Smooth muscle cell of the pulmonary artery (primary cell): ENCODE measurements at places on chromosomes 7 and 10. TPM values are rescaled to one million over a fixed set of nuclear protein-coding genes. Genes with fewer than 3 reads are reported as not detected.

The KLF14 gene
- not detected in 2 replicates for total RNA-seq

The ZNF32 gene
- 19.4 and 24.8 TPM in 2 replicates for total RNA-seq

The PON3 gene
- total RNA-seq: 0.13 TPM in 1 of 2 replicates, not detected in the other

The PNLIPRP1 gene
- not detected in 2 replicates for total RNA-seq

The TCF7L2 gene
- 3.7 and 6.2 TPM in 2 replicates for total RNA-seq

The ELFN1 gene
- 0.07 TPM in 1 of 2 replicates, not detected in the other for total RNA-seq

The RBP4 gene
- total RNA-seq: 0.59 and 1.7 TPM in 2 replicates

The EFCAB10 gene
- total RNA-seq: 0.13 TPM in 1 of 2 replicates, not detected in the other

The C10orf67 gene
- total RNA-seq: 0.20 TPM in 1 of 2 replicates, not detected in the other

The NPSR1 gene
- total RNA-seq: not detected in 2 replicates

The ANKRD7 gene
- 0.20 and 0.33 TPM in 2 replicates for total RNA-seq

The TMEM139 gene
- total RNA-seq: 0.23 TPM in 1 of 2 replicates, not detected in the other

The MBL2 gene
- not detected in 2 replicates for total RNA-seq

The AKR1C4 gene
- not detected in 2 replicates for total RNA-seq

The SUV39H2 gene
- 6.4 and 10.0 TPM in 2 replicates for total RNA-seq

The GBF1 gene
- 50.8 and 56.1 TPM in 2 replicates for total RNA-seq

The IL2RA gene
- total RNA-seq: not detected in 2 replicates
